NCI-H187 (cell line): ENCODE measurements at places on chromosomes 11 and 22.
A peak's percentile ranks its signal among the peaks of the same experiment; 100 is the strongest.

DNA sequence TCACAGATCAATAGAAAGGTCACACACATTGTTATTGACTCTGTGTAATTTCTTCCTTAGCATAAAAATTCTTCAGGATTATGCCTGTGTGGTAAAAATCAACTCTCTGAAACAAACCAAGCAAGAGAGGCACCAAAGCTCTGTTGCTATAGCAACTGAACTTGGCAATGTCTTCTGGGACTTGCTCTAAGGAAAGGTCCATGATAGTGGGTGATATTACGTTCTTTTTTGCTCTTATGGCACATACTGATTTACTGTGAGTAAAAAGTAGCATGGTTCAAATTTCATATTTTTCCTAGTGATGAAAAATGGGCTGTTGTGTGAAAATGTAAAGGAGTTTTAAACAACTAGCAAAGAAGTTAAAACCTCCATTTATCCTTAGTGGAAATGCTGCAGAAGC is 66.4 kb downstream of the SVIP start:
- no peak for DNase-seq

DNA sequence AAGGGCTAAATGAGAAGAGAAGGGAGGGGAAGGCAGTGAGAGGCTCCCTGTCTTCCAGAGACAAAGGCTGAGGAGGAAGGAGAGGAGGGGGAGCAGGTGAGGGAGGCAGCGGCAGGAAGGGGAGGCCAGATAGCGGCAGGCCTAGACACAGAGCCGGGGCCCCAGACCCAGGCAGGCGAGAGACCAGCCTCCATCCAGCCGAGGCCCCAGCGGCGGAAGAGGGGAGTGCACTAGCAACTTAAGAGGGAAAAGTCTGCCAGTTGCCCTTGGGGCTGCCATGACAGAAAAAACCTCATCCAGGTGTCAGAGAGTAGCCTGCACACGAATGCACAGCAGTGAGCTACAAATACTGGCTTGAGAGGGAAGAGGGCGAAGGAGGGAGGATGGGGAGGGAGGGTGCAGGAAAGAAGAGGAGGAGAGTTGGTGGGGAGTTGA is 46.7 kb downstream of the IGLL1 start:
- peak; percentile 65 for DNase-seq

- no peak for DNase-seq
Observed at GRCh38 chr11:74721479-74721835, 9.8 kb downstream of the CHRDL2 start.

- no peak for DNase-seq
Observed at GRCh38 chr11:61524963-61525587, 16.5 kb downstream of the LRRC10B start.

GRCh38 chr22:26597026-26597425 is 7.1 kb upstream of the TPST2 start:
- no peak for DNase-seq

DNA sequence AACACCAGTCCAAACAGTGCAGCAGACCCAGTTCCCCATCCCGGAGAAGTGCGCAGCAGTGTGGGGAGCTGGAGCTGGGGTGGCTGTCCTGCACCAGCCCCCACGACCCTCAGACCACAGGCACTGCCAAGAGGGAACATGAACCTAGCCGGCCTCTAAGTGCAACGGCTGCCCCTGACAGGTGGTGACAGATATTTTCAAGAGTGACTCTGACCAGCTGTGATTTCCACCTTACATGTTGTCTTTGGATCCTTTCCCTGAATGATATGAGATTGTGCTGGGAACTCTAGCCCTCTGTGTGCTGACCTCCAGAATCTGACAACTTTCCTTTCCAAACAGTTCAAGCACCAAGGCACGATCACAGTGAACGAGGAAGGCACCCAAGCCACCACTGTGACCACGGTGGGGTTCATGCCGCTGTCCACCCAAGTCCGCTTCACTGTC is 12.6 kb downstream of the SERPIND1 start:
- DNase-seq, result no peak

DNA sequence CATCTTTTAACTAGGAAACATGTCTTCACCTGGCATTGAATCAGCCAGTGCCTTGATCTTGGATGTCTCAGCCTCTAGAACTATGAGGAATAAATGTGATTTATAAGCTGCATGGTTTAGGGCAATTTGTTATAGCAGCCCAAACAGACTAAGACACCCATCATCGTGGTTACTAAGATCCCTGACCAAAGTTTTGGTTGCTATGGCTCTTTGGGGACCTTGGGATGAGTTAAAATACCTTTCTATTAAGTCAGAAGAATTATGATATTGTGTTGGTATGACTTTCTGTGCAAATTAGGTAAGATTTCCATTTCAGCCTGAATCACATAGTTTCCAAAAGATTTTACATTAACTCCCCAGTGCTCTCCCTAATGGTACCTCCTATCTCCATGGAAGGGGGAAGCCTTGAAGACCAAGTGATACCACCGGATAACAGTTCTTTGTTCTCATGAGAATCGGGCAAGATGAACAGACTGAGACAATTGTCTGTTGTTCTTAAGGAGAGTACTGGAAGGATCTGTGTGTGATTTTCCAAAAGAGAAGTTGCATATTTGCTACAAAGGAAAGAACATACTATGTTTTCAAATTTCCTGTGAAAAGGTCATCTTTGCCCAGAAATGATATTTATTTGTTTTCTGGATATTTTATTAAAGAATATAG is 60.4 kb upstream of the UBASH3B start:
- DNase-seq, result no peak

- no peak for DNase-seq
Observed at GRCh38 chr11:43130616-43131015, 181.2 kb upstream of the API5 start.
